Fibroblast of lung (primary cell): ENCODE measurements at places on chromosomes 6 and 20. TPM values are rescaled to one million over a fixed set of nuclear protein-coding genes. Genes with fewer than 3 reads are reported as not detected.

KIF25 gene
- total RNA-seq = 0.26 and 0.33 TPM in 2 replicates

GJA1 gene
- total RNA-seq = 154 and 209 TPM in 2 replicates

CAGE1 gene
- total RNA-seq = under 0.01 and 0.17 TPM in 2 replicates

DNA sequence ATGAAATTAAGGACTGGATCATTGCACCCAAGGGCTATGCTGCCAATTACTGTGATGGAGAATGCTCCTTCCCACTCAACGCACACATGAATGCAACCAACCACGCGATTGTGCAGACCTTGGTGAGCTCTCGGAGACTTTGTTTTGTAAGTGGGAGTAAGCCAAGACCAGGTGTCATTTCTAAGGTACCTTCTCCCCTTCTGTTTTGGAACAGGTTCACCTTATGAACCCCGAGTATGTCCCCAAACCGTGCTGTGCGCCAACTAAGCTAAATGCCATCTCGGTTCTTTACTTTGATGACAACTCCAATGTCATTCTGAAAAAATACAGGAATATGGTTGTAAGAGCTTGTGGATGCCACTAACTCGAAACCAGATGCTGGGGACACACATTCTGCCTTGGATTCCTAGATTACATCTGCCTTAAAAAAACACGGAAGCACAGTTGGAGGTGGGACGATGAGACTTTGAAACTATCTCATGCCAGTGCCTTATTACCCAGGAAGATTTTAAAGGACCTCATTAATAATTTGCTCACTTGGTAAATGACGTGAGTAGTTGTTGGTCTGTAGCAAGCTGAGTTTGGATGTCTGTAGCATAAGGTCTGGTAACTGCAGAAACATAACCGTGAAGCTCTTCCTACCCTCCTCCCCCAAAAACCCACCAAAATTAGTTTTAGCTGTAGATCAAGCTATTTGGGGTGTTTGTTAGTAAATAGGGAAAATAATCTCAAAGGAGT is 30.4 kb downstream of the TXNDC5 start:
- no peak for DNase-seq

DNA sequence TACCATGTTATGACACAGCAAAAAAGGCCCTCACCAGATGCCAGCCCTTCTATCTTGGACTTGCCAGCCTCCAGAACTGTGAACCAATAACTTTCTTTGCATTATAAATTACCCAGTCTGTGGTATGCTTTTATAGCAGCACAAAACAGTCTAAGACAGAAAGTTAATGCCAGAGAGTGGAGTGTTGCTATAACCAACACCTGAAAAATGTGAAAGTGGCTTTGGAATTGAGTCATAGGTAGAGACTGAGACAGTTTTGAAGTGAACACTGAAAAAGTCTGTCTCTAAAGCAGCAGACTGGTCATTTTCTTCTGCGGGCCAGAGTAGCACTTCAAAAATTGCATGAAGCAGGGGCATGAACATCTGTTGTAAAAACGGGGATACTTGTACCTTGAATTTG is 28.0 kb upstream of the ASIP start:
- DNase-seq = no peak

GRCh38 chr20:39875492-39876110 is 813.4 kb downstream of the MAFB start:
- DNase-seq = no peak

- peak; percentile 97 for DNase-seq
These were observed 219.1 kb downstream of the MYLK4 start for GRCh38 chr6:2531426-2532215.
